ENCODE measurements at places on chromosomes 2 and 18. TPM values are rescaled to one million over a fixed set of nuclear protein-coding genes. Genes with fewer than 3 reads are reported as not detected.
A peak's percentile ranks its signal among the peaks of the same experiment; 100 is the strongest.

ST3GAL5 gene
- total RNA-seq: 21.1 TPM

RAB31 gene
- total RNA-seq: 0.76 TPM

GRCh38 chr2:45370369-45370768 lies 240.7 kb downstream of the SRBD1 start:
- no peak for DNase-seq
- no peaks in the 10 kb centered on the region for H3K36me3 ChIP-seq
- no peaks in the 10 kb centered on the region for H3K4me1 ChIP-seq
- no peak overlapping the region for H3K4me3 ChIP-seq
- H3K27me3 ChIP-seq: peaks cover 4% of the 10 kb centered on the region

GRCh38 chr18:55269622-55270021 lies 310.4 kb upstream of the CCDC68 start:
- no peak overlapping the region for H3K27ac ChIP-seq
- DNase-seq: no peak
- H3K27me3 ChIP-seq: no peaks in the 10 kb centered on the region
- H3K4me3 ChIP-seq: no peak overlapping the region
- H3K36me3 ChIP-seq: no peaks in the 10 kb centered on the region
- no peaks in the 10 kb centered on the region for H3K4me1 ChIP-seq

DNA sequence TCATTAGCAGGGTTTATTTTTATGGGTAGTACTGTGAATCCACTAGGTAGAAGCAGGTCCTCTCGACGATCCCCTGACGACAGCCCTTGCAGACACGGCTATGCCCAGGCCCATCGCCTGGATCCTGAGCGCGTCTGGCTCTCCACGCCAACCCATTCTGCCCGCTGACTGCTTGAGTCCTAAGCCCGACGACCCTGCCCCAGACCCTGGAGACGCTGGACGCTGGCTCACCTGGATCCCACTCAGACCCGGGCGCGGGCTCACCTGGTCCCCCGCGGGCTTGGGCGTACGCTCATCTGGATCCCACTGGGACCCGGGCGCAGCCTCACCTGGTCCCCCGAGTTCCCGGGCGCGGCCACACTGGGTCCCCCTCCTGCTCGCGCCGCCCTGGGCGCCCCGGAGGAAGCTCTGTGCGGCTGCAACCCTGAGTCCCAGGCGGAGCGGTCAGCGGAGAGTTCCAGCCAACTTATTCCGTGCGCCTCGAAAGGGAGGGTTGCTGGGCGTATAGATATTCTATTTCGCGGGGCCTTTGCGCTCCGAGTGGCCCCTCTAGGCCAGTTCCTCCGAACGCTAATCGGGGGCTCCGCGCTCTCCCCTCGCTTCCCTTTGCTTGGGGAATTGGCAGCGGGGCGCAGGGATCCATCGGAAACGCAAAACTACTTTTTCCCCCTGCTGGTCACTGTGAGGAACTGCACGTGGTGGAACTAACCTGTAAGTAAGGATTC lies 22.4 kb upstream of the RMP24 start:
- peak overlapping the region; percentile 68 for H3K4me3 ChIP-seq
- H3K36me3 ChIP-seq: no peaks in the 10 kb centered on the region
- H3K4me1 ChIP-seq: peaks cover 5% of the 10 kb centered on the region
- H3K27me3 ChIP-seq: peaks cover 17% of the 10 kb centered on the region
- no peak overlapping the region for H3K27ac ChIP-seq

- peaks cover 18% of the 10 kb centered on the region for H3K4me1 ChIP-seq
- H3K36me3 ChIP-seq: peaks cover 10% of the 10 kb centered on the region
- no peak for DNase-seq
- no peak overlapping the region for H3K27ac ChIP-seq
- no peaks in the 10 kb centered on the region for H3K27me3 ChIP-seq
Measured at GRCh38 chr2:58039170-58039611, 7.4 kb upstream of the VRK2 start.

DNA sequence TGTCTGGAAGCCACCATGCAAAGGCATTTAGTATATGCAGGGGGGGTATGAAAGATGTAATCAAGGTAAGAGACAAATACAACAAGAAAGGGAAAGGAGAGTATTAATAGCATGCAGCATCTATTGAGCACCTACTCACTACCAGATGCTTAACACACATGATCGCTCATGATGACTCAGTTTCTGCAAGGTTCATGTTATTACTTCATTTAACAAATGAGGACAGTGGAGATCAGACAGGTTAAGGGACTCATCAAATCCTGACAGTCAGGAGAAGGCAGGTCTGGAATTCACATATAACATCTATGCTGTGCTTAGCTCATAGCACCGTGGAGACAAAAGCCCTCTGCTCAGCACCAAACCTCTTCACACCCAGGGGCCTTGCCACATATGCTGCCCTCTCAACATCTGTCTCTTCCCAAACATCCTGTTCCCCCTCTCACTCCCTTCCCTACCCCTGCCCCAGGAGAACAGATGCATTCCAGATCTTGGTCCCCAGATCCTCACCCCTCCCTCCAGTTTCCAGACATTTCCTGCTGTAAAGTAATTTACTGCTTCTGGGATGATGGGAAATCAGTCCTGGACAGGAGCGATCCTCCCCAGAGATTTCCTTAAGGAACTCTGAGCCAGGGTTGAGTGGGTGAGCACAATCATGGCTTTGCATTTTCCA lies 155.3 kb downstream of the ANTXR1 start:
- H3K27me3 ChIP-seq: peaks cover 8% of the 10 kb centered on the region
- no peaks in the 10 kb centered on the region for H3K4me1 ChIP-seq
- DNase-seq: no peak
- no peak overlapping the region for H3K4me3 ChIP-seq
- H3K27ac ChIP-seq: no peak overlapping the region
- no peaks in the 10 kb centered on the region for H3K36me3 ChIP-seq
